CD4-positive, alpha-beta T cell treated with Interleukin-1 beta for 1 hour (primary cell): ENCODE measurements at places on chromosomes 4 and X.

DNA sequence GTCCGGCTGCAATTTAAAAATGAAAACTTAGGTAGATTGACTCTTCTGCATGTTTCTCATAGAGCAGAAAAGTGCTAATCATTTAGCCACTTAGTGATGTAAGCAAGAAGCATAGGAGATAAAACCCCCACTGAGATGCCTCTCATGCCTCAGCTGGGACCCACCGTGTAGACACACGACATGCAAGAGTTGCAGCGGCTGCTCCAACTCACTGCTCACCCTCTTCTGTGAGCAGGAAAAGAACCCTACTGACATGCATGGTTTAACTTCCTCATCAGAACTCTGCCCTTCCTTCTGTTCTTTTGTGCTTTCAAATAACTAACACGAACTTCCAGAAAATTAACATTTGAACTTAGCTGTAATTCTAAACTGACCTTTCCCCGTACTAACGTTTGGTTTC, 41.0 kb downstream of the MAP7D3 start:
- DNase-seq = peak; percentile 25

- DNase-seq = no peak
These were observed 29.2 kb downstream of the ARSJ start for GRCh38 chr4:113950207-113950606.

- no peak for DNase-seq
These were observed 30.7 kb downstream of the SHISA3 start for GRCh38 chr4:42428036-42428435.

- no peak for DNase-seq
These were observed 58.9 kb upstream of the NXF3 start for GRCh38 chrX:103151799-103152198.

DNA sequence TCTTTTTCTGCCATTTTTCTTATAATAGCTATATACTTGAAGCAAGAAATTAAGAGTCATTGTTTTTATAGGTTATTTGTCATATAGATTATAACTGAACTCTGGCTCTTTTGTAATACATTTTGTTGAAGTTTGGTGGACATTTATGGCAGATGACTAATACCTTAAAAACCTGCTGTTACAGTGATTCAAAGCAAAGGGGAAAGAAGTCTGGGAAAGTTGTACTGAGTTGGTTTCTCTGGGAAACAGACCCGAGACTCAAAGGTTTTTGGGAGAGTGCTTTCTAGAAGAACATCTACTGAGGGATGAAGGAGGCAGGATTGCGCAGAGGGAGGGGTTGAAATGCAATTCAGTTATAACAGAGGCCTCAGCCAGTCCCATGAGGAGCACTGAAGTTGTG, 35.9 kb downstream of the NAP1L5 start:
- no peak for DNase-seq

DNA sequence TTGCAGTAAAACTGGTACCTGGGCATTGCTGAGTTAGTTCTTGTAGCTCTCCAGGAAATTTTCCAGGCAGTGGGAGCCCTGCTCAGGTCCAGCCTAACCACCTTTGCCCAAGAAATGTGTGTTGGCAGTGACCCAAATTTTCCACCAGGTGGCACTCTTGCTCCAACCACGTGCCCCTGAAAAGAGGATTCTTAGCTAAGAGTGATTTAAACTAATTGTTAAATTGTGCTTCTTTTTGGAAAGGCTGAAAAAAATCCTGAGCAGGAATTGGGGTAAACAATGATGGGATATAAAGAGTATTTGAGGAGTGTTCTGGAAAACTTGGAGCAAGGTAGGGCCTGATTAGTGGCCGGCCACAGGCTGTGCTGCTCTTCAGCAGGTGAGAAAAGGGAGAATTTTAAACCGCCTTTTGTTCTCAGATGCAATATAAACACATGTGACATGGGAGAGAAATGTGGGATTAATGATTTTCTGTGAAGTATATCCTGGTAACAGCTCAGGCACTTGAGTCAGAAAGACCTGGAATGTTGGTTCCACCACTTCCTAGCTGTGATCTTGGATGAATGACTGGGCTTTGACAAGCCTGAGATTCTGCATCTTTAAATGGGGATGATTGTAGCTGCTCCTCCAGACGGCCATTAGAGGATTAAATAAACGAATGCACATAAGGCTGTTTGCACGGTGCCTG, 219.6 kb downstream of the PTTG2 start:
- DNase-seq = peak; percentile 79

DNA sequence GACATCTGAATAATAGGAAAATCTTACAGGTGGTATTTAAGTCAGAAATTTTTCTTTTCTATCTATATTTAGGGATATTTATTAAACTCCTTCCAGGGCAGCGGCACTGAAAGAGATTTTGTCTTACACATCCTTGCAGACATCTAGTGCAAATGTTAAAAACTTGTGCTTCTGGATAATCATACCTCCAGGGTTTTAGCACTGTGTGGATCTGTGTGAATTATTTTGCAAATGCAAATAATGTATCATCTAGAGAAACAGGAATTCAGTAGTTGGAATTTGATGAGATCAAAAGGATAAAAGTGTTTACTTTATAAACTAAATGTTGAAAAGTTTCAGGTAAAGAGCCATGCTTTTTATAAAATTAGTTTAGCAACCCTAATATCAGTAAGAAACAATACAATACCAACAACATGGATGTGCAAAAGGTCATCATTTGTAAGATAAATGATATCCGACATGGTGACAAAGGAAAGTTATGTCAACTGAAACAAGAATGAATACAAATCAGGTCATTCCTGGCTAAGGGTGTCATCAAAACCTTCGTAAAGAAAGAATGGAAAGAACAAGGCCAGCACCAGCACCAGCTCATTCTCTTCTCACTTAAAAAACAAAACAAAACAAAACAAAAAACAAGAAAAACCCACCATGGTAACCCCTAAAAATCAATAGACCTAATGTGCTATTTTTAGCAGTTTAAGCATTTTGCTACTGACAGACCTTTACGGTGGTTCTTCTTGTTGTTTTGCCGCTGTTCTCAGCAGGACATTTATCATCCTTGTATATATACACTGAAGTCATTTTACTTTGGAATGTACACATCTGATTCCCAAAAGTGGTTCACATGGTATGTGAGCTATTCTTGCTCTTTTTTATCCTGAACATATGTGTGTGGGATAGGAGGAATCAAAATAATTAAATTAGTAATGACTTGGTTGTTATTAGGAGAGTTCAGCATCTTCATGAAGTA, 219.7 kb upstream of the NDST3 start:
- no peak for DNase-seq

- no peak for DNase-seq
These were observed 66.9 kb downstream of the TAB3 start for GRCh38 chrX:30822068-30822681.

DNA sequence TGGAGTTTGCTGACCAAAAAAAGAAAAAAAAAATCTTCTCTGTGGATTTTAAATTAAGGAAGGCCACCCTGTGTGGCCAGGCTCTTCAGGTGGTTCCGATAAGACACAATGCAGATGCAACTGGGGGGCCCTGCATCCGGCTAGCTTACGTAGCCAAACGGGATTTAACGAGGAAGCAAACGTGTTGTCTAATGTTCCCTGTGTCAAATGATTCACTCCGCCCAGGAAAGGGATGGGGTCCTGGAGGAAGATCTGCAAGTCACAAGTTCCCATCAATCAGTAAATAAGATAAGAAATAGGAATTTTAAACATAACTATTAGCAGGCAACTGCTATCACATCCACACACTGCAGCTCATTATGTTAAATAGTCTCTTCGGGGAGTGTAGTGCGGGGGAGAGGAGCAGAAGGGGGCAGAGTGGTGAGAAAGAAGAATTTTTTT, 216.4 kb upstream of the GYPA start:
- DNase-seq = no peak

- DNase-seq = no peak
These were observed 9.7 kb upstream of the PPARGC1A start for GRCh38 chr4:23899565-23899964.

GRCh38 chrX:102833136-102833535, 103.9 kb upstream of the RAB40AL start:
- no peak for DNase-seq

DNA sequence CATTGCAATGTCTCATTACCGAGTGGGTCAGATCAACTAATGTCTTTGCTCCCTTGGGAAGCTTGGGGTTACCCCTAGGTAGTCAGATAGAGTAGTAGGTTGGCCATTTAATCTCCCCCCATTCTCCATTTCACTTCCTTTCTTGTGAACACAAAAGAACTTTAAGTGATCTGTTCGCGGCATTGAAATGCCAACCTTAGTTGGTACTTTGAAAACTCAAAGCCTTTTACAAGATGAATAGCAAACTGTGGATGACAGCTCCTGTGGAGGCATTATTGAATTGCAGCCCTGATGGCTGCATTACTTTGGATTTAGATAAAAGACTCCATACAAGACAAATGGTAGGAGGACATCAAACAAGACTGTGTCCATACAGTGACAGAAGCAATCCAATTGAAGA, 469.1 kb downstream of the GBA3 start:
- DNase-seq = no peak

- DNase-seq = no peak
These were observed 216.0 kb downstream of the GRID2 start for GRCh38 chr4:92519727-92520126.
